NB4 (cell line): ENCODE measurements at places on chromosomes 6 and 20.
A peak's percentile ranks its signal among the peaks of the same experiment; 100 is the strongest.

DNA sequence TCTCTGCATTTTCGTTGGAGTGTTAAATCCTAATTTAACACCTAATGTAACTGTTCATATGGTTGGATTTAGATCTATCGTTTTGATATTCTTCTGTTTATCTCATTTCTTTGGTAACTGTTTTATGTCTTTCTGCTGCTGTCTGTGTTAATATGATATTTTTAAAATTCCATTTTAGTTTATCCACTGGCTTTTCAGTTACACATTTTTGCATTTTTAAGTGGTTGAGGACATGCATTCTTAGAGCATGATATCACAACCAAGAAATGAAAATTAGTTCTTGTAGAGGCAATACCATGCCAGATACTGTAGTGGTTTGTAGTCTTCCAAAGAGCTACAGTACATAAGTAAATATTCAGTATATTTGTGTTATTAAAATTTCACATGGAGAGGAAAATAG, 58.6 kb downstream of the LIN28B start:
- DNase-seq, result no peak

GRCh38 chr20:45008521-45009049, 42.3 kb downstream of the STK4 start:
- DNase-seq, result no peak

GRCh38 chr6:37793067-37793466, 26.5 kb upstream of the ZFAND3 start:
- peak; percentile 70 for DNase-seq

GRCh38 chr6:149147195-149147594, 170.3 kb upstream of the TAB2 start:
- no peak for DNase-seq

DNA sequence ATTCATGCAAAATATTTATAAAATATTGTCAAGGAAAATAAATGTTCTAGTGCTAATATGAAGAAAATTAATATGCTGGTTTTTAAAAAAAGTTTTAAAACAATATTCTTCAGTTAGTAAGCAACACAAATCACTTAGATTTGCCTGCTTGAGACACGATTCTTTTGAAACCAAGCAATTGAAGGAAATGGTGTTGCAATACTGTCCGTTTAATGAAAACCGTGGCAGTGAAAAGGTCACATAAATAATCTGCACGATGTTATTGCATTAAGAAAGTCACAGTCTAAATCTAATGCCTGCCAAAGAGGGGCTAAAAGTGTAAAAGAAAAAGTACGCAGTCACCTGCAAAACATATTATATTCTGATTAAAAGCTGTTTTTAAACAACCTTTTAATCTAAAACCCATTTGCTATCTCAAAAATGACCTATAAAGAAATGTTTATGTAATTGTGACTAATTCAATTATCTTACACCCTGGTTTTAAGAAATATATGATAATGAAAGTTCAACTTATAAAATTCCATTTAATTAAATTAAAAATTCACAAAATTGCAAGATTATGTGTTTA, 143.0 kb downstream of the GMDS start:
- DNase-seq, result peak; percentile 82

DNA sequence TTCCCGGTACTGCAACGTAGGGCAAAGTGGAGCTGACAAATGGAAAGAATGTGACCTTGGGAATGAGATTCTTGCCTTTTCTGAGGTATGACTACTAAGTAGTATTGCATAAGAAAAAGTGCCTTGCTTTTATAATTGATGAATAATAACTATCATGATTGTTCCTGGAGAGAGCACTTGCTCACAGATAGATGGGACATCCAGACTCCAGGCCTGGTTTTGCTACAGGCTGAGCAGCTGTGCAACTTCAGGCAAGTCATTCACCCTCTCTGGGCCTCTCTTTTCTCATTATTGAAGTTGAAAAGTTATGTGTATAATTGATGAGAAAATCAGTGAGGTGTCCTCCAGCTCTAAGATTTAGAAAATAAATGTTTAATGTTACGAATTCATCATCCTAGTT, 53.6 kb upstream of the MBOAT1 start:
- no peak for DNase-seq

GRCh38 chr6:126175251-126175650, 164.7 kb upstream of the CENPW start:
- no peak for DNase-seq

GRCh38 chr6:111478749-111479148, 4.3 kb downstream of the REV3L start:
- peak; percentile 80 for DNase-seq

DNA sequence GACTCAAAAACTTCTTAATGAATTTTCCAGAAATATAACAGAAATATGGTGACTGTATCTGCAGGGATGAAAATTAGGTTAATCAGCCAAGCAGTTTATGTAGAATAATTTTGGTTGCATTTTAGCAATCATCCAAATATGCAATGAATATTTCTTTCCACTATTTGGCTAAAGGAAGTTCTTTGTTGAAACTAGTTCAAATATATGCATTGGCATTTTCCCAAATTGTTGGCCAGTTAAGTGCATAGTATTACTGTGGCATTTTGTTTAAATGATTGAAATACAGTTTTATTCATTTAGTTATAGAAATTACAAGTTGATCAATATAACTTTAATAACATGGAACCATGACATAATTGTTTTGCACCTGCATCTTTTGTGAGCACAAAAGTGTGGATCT, 115.5 kb downstream of the DOK5 start:
- no peak for DNase-seq

DNA sequence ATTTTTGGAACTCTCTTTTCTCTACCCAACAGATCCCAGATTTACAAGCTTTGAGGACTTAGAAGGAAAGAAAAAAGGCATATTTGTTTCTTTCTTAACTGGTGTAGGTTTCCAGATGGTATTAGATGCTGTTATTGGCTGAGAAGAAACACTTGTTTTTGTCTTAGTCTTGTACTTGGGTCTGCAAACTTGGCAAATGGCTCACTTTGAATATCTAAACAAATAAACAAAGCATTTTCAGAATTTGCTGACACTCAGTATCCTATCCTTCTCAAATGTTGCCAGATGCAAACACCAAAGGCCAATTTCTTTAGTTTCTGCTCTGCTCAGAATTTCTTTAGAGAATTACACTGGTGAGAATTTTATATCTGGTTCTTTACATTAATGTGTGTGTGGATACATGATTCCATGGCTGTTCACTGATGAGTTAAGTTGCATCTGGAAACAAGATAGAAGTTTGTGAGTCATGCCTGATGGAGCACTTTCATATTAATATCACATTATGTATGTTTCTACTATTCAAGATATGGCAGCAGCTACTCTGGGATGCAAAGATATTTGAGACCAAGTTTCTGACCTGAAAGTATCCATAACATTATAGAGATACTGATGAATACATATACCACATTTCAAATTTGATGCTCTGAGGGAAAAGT, 43.7 kb upstream of the CEP162 start:
- DNase-seq, result no peak

GRCh38 chr6:164227952-164228522, 813.5 kb downstream of the QKI start:
- no peak for DNase-seq

DNA sequence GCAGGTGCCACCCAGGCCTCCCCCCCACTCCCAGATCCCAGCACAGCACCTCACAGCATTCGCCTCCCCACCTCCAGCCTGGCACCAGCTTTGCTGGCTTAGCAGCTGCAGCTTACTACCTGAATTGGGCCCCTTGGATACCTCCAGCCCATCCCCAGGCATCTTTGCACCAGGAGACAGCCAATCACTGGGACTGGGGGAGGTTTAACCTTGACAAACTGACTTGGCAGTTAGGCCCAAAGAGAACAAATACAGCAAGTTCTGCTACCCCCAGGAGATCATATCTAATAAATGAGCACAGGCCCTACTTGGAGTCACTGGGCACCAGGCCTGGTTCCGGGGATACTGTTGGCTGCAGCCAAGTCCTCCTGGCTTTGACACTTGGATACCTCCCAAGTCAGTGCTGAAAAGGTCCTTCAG, 8.8 kb downstream of the PDRG1 start:
- DNase-seq, result no peak

GRCh38 chr6:81690073-81690472, 62.4 kb downstream of the TENT5A start:
- no peak for DNase-seq

DNA sequence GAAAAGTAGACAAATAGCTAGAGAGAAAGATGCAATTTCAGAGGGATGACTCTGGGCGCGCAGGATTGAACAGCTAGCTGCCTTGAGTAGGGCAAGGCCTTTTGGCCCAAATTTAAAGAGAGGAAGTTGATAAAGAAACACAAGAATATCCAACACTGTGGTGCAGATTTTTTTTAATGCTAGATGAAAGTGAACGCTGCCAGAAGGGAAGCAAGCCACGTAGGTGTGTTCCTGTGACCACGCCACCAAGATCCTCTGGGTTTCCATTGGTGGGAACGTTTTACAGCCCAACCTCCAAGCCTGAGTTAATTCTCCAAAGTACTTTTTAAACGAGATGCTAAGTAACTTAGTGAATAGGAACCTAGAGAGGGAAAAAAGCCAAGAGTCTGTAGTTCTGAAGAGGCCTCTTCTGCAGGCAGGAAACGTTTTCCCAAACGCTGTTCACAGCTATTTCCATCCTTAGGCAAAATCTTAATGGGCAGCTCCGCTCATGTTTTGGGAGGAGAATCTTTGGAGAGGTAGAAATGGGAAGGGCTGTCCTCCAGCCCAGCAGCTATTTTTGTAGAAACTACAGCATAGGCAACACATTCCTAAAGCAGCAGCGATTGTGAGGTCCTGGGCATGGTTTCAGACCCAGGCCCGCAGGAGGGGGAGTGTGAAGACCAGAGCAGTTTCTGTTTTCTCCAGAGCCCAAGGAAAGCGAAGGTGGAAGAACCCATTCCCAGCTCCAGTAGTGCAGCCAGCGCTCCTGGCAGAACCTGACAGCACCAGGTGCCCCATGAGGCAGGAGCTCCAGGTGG, 8.2 kb downstream of the LY86 start:
- DNase-seq, result no peak

GRCh38 chr6:83443516-83443915, 12.7 kb upstream of the ME1 start:
- no peak for DNase-seq

GRCh38 chr20:30500829-30501440, 756.5 kb upstream of the DEFB115 start:
- no peak for DNase-seq

DNA sequence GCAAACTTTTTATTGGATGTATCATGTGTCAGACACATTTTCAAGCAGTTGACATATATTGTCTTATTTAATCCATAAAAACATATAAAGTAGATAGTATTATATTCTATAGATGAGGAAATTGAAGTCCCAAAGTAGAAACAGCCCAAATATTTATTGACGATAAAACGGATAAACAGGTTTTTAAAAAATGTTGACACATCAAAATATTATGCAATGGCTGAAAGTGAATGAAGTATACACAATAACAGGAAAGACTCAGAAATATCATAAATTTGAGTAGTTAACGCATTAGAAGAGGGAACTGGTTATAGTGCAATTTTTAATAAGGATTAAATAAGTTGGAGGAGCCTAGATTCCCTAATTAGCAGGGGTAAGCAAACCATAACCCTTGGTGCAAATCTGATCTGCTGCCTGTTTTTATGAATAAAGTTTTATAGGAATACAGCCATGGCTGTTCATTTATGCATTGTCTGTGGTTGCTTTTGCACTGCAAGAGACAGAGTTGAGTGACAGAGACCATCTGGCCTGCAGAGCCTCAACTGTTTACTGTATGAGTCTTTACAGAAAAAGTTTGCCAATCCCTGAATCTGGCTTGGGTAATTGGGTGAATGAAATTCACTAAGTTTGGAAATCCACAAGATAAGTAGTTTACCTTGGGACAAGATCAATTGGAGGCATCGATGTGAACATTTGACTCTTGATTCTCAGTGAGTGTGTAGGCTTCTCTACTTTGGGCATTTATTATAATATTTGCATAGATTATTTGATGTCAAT, 50.6 kb upstream of the EXOC2 start:
- DNase-seq, result no peak

- DNase-seq, result peak; percentile 27
These were observed 79.4 kb downstream of the ROS1 start for GRCh38 chr6:117346142-117346930.

DNA sequence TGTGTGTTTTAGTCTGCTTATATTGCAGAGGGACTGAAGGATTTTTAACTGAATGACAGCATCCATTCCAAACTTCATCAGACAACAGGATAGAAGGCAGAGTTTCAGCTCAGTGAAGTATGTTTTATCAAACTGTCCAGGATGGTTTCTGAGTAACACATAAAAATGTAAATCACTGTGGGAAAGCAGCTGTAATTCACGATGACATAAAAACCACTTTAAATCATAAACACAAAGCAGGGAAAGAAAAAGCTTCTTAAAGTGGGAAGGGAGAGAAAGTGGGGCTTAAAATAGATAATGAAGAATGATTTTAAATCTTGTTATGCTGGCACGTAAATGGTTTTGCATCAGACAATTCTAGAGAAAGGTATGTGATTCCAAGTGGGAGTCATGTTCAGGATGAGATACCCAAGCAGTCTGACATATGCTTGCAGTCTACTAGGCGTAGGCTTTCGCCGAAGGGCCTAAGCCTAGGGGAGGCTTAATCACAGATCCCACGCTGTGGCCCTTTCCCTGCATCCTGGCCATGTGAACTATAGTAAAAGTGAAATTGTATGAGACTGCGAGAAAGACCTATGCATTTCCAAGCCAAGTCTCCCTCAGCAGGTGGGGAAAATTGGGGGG, 610.6 kb downstream of the PRKN start:
- no peak for DNase-seq

DNA sequence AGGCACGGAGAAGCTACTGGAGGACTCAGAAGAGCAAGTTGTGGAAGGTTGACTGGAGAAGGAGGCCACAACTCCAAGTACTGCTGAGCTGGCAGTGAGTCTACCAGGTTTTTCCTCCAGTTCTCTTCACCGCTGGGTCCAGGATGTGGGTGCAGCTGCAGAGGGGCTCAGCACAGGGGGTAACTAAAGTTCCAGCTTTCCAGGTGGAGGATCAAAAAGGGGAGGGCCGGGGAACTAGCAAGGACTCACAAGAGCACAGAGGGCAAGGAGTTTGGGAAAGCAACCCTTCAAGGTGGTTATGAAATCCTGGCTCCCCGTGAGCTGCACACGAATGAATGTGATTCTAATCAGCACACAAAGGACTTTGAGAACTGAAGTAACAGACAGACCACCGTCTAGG, 194.2 kb upstream of the GMDS start:
- DNase-seq, result no peak

GRCh38 chr6:112286010-112286409, 31.6 kb upstream of the LAMA4 start:
- DNase-seq, result peak; percentile 73

DNA sequence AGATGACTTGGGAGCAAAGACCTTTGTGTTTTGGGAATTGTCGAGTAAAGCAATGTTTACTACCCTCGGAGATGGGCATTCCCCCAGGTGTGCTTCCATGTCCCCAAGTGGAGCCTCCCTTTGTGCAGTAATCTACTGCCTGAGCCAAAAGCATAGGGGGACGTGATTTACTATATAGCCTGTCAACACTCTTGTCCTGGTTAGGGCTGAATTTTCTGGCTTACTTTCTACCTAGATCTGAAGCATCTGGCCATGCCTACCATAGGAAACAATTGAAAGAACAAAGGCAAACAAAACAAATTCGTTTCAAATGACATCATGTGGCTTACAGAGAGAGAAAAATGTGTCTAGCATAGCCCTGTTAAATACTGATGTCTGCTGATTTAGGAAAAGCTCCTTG, 350.6 kb downstream of the SAMD5 start:
- DNase-seq, result no peak
